Forelimb muscle (tissue), 1 donor: ENCODE measurements at places on chromosomes 11 and 22. TPM values are rescaled to one million over a fixed set of nuclear protein-coding genes. Genes with fewer than 3 reads are reported as not detected.

The TMEM135 gene
- 13.7 TPM for polyA plus RNA-seq

The CD6 gene
- 0.83 TPM for polyA plus RNA-seq

The EIF4G2 gene
- 709 TPM for polyA plus RNA-seq

The BACE1-AS gene
- polyA plus RNA-seq = 11.9 TPM

The NAV2 gene
- 61.1 TPM for polyA plus RNA-seq

The F2 gene
- not detected for polyA plus RNA-seq

The FGF4 gene
- 12.0 TPM for polyA plus RNA-seq

The CFAP300 gene
- 1.5 TPM for polyA plus RNA-seq

The APOA5 gene
- not detected for polyA plus RNA-seq

The GLB1L2 gene
- 0.47 TPM for polyA plus RNA-seq

The PRR33 gene
- polyA plus RNA-seq = 6.3 TPM

The THRSP gene
- polyA plus RNA-seq = 0.51 TPM

DNA sequence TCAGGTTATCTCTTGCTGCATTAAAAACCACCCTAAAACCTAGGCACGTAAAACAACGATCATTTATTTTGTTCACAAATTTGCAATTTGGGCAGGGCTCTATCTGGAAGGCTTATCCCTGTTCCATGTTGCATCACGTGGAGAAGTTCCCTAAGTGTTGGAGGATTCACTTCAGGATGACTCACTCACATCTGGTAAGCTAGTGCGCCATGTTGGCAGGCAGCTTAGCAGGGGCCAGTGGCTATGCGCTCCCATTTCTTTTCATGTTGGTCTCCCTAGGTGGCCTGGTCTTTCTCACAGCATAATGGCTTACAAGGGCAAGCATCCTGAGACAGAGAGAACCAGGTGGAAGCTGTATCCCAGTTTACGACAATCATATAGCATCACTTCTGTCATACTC, 226.8 kb downstream of the BLID start:
- DNase-seq = no peak

DNA sequence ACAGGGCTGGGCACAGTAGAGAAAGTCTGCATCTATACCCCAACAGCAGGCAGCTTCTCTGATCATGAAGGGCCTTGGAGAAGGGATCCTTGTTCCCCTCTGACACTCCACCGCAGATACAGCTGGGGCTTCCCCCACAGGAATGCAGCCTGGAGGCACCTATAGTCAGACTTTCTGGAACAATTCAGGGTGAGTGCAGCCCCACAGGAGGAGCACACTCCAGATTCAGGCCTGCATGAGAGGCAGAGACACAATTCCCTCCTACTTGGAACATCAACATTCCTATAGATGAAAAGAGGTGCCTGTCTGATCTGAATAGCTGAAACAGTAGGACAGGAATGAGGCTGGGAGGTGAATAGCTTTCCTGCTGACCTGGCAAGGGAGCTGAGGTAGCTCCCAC, 1298.0 kb upstream of the CNTN5 start:
- DNase-seq = no peak

GRCh38 chr11:89536926-89537325, 45.8 kb upstream of the NOX4 start:
- no peak for DNase-seq

- DNase-seq = no peak
Observed at GRCh38 chr22:43370036-43370435, 26.9 kb upstream of the SCUBE1 start.

GRCh38 chr11:92211576-92212167, 12.9 kb upstream of the FAT3 start:
- no peak for DNase-seq

DNA sequence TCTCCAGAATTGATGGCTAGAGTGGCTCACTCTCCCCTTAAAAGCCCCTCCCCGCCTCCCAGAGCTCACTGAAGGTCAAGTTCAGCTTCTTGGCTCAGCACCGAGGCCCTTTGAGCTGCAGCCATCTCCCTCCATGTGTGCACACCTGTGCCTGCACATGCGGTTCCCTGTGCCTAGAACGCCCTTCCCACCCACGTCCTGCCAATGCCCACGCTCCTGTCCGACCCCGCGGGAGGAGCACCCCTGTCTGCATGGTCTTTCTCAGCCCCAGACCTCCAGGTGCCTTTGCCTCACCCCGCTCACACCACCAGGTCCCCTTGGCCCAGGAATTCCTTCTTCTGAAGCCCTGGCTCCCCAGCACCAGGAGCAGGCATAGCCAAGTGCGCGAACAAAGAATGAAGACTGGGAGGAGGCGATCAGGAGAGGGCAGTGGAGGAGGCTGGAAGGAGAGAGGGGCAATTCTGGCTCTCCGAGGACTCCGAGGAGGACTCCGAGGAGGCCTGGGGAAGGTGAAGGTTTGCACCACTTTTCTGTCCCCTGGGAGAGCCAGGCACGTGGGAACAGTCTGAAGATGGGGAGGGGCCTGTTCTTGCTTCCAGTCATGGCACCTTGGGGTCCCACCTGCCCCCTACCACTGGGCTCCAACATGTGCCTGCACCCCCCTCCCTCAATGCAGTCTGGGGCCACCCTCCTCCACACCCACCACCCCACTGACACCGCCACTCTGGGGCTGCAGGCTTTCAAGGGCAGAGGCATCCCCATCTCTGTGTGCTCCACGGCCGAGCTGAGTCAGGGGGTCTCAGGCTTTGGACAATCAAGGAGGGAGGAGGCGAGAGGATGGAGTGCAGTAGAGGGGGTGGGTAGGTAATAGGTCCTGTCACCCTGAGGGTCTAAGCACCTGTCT, 17.7 kb downstream of the IGF2 start:
- no peak for DNase-seq

GRCh38 chr11:81420668-81421250, 1312.9 kb downstream of the FAM181B start:
- DNase-seq = no peak

GRCh38 chr11:18748766-18749365, 22.9 kb upstream of the IGSF22 start:
- no peak for DNase-seq

DNA sequence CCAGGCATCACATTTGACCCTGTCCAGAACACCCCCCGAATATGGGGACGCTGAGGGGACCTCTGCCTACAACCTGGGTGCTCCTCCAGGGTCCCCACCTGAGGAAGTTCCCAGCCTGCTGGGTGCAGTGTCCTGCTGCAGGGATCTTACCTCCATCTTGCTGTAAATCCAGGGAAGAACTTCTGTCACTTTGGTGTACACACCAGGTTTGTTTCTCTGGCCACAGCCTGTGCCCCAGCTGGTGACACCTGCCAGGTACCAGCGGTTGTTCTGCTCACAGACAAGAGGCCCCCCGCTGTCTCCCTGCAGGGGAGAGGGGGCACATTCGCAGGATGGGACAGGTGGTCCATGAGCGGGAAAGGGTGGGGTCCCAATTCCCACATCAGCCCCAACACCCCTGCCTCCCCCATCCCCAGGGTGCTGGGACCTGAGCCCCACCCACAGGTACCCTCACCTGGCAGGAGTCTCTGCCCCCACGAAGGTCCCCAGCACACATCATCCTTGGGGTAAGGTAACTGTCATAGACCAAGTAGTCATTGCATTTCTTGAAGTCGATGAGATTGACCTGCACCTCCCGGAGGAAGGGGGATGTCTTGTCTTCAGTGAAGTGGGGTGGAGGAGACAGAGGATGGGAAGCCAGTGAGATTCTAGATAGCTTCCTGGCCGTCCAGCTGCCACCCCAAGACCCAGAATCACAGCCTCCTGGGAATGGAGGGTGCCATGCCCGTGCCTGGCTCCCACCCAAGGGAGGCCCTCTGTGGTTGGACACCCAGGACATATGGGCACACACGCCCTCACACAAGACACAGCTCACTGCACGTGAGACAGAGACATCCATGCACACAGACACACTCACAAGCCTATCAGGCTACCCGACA, 25.5 kb downstream of the TMPRSS13 start:
- DNase-seq = no peak

DNA sequence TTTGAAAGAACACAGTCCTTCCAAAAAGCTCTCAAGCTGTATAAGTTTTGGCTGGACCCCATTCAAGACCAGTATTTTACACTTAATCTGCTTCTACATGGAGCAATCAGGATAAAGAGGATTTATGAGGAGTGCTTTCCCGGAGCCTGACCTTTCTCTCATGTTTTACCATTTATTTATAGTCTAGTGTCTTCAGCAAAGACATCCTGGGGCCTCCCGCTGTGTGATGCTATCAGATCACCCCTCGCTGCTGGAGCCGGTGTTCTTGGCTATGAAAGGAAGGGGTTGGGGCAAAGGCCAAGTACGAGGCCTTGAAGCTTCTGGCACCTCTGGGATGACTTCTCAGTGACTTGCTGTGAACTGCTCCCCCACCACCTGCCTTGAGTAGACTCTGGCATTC, 189.6 kb downstream of the ADAMTS15 start:
- no peak for DNase-seq

DNA sequence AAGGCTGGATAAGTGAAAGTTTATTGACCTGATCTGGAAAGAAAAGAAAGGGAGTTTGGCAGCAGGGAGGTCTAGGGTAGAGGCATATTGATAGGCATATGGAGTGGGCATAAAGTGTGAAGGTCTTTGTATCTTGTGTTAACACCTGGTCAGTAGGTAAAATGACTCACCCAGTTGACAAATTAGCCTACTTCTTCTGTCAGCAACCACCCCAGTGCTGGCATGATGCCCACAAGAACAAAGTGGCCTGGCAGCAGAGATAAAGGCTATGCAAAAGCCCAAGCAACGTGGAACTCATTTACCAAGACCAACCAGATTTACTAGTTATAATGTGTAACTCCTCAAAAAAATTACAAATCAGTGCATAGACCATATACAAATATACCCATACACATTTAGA, 4.9 kb downstream of the OR10A3 start:
- no peak for DNase-seq

- no peak for DNase-seq
Observed at GRCh38 chr11:94825481-94825880, 57.3 kb downstream of the AMOTL1 start.

DNA sequence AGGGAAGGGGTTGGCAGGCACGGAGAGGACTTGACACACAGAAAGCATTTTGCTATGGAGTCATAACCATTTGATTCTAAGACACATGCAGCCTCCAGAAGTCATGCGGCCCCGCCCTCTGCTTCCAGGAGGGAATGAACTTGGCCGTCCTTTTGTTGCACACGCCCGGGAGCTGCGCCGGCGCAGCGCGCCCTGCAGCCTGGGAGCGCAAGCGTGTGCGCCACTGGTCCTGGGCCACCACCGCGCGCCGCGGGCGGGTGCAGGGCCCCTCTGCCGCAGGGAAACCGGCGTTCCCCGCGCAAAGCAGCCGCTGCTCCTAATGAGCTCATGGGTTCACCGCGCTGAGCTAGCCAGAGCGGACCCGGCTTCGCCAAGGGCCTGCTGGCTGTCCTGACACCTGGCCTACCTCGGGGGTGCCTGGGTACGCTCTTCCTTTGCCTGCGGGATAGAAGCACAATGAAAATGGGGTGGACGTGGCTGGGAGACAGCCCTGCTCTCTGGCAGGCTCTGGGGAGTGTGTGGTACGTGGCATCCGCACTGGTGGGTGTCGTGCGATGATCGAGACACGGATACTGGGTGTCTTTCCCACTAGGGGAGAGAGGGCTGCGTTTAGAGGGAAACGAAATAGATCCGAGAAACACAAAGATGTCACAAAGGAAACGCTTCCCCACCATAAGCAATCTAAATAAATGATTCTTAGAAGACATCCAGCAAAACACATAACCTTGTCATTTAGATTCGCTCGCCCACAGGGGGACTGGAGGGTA, 669 bp downstream of the MICAL3 start:
- DNase-seq = no peak

DNA sequence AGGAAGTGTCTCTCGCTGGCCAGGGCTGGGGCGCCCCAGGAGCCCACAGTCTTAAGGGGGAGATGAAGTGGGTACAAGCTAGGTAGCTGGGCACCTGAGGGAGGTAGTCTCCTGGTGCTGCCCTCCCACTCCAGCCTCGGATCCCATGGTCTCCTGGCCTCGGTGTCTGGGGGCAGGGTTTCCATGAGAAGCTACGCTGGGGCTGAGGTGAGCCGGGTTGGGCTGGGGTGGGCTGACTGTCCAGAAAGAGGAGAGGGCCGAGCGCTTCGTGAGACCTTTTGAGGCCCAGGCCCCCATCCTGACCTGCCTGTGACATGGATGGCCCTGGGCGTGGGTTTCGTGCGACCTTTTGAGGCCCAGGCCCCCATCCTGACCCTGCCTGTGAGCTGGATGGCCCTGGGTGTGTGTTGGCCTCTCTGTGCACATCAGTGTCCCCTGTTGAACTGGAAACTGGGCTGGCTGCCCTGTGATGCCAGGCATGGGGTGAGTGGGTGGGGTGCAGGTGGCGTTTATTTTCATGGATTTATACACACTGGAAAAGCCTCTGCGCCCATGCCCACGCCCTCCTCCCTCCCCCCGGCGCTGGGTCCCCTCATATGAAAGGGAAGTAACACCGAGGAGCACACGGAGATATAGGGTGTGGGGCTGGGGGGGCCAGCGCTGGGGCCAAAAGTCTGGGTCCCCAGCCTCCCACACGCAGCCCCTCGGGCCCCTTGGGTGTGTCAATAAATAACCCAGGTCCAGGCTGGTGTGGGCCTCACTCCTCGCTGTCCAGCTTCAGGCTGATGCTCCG, 8.6 kb downstream of the AIP start:
- DNase-seq = no peak

DNA sequence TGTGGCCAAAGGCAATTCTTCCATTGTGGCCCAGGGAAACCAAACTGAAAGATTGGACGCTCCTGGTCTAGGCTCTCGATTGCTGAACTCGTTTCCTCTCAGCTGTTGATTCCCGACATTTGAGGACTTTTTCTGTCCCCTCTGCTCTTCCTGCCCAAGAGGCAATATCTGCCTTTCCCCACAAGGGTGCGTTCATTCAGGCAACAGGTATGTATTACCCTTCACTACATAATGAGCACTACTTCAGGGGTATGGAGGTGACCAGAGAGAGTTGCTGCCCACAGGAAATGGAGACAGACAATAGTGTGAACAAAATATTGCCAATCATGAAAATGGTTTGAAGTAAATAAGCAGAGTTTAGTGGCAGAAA, 8.2 kb downstream of the PTH start:
- no peak for DNase-seq

DNA sequence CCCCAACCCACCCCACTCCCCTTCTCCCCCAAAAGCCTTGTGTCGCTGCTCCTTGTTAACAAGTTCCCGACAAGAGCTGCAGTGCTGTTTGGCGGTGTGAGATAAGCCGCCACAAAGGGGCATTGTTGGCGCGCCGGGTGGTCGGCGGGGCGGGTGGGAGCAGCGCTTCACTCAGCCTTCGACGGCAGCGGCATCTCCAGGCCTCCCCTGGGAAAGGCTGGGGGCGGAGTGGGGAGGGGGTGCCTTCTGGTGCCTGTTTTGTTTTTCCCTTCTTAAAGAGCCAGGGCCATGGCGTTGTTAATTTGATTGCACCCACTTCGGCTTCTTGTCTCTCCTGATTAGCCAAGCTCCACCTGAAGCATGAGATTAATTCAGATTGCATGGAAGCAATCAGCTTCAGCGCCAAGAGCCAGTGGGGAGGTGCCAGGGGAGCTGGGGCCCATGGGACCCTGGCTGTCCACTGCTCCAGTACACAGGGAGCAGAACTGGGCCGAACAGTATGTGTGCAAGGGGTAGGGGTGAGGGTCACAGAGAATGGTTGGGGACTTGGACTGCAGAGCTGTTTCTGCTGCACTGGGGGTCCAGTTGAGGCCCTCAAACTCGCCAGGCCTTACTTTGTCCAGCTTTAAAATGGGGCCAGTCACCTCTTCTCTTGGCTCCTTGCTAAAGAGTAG, 165.1 kb downstream of the CEP164 start:
- DNase-seq = no peak

GRCh38 chr22:26367402-26368245, 61.4 kb upstream of the ASPHD2 start:
- no peak for DNase-seq

GRCh38 chr11:123568367-123568870, 86.0 kb downstream of the SCN3B start:
- DNase-seq = no peak

- DNase-seq = no peak
Observed at GRCh38 chr11:1197431-1197885, 25.4 kb upstream of the MUC5B start.
